H1 (cell line): ENCODE measurements at places on chromosomes 2 and 18. TPM values are rescaled to one million over a fixed set of nuclear protein-coding genes. Genes with fewer than 3 reads are reported as not detected.

The FOSL2 gene
- total RNA-seq = 4.5 and 5.5 TPM in 2 replicates

The CEBPZOS gene
- 43.5 and 43.6 TPM in 2 replicates for total RNA-seq

The DHRS9 gene
- total RNA-seq = not detected in 2 replicates

DNA sequence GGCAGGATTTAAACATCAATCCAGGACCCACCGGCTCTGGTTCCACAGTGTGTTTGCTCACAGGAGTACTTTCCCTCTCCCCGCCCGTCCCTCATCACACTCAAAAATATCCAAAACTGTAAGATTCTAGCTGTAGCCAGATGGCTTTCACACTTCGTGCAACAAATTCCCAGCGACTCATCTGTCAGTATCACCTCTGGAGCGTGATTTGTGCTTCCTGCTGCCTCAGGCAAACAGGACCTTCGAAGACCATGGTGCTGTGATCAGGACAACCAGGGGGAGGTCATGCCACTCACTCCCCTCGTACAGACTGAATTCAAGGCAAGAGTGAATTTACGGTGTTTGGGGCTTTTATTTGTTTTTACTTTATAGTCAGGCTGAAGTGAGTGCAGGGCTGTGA, 154.5 kb upstream of the PID1 start:
- no peak for DNase-seq

DNA sequence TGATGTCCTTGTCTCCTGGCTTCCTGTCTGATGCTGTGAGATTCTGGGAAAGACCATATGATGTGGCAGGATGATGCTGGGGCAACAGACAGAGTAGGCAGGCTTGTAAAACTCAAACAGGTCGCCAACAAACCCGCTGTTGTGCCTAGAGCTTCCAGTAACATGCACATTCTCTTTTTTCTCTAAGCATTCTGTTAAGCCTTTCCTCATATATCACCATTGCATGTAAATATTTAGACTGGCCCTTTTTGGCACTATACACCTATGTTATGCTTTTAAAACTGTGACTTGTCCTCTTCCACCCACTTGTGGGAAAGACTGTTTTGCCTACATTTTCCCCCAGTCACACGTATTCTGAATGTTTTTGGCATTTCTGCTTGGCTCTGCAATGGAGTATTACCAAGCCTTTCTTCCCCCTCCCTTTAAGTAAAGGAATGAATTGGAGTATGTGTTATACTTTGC, 250.4 kb upstream of the TANK start:
- DNase-seq = no peak

DNA sequence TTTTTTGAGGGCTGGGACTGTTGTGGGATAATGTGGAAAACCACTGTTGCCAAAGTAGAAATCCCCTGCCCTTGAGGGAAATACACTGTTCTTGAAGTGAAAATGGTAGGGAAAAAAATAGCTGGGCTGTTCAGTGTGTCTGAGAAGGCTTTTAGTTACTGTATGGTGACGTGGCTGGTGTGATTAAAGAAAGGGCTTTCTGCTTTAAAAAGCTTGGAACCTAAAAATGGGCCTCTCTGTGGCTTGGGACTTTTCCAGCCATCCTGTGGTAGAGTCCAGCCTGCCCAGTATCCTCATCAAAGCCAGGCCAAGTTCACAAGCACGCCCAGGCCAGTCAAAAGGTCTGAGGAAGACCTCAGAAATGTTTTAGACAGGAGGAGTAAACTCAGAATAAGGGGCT, 6.8 kb downstream of the MGAT5 start:
- DNase-seq = no peak

DNA sequence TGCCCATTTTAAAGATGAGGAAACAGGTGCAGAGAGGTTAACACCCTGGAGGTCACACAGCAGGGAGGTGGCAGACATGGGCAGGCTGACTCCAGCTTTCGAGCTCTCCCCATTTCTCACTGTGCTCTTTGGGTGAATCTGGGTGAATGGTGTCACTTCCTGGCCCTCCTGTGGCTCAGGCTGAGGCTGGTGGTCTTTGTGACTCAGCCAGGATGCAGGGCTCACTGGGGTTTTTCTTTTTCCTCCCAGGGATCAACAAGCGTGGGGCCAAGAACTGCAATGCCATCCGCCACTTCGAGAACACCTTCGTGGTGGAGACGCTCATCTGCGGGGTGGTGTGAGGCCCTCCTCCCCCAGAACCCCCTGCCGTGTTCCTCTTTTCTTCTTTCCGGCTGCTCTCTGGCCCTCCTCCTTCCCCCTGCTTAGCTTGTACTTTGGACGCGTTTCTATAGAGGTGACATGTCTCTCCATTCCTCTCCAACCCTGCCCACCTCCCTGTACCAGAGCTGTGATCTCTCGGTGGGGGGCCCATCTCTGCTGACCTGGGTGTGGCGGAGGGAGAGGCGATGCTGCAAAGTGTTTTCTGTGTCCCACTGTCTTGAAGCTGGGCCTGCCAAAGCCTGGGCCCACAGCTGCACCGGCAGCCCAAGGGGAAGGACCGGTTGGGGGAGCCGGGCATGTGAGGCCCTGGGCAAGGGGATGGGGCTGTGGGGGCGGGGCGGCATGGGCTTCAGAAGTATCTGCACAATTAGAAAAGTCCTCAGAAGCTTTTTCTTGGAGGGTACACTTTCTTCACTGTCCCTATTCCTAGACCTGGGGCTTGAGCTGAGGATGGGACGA, 13.2 kb downstream of the ITM2C start:
- DNase-seq = no peak
